ENCODE measurements at places on chromosomes 3 and 15.

DNA sequence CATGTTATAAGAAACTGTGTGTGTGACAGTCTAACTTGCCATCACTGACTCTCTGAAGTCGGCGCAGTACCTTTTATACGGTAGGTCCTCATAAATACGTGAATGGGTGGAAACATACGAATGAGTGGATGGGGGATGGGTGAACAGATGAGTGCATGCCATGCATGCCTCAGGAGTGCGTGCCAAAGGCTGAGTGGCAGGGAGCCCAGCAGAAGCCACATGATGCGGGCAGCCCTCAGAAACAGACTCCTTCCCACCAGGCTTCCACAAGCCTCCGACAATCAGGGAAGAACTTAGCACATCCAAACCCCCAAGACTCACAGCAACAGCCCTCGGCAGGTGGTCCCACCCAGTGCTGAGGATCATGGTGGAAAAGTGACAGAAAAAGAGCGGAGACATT, 16.7 kb downstream of the HCN4 start:
- DNase-seq: no peak

DNA sequence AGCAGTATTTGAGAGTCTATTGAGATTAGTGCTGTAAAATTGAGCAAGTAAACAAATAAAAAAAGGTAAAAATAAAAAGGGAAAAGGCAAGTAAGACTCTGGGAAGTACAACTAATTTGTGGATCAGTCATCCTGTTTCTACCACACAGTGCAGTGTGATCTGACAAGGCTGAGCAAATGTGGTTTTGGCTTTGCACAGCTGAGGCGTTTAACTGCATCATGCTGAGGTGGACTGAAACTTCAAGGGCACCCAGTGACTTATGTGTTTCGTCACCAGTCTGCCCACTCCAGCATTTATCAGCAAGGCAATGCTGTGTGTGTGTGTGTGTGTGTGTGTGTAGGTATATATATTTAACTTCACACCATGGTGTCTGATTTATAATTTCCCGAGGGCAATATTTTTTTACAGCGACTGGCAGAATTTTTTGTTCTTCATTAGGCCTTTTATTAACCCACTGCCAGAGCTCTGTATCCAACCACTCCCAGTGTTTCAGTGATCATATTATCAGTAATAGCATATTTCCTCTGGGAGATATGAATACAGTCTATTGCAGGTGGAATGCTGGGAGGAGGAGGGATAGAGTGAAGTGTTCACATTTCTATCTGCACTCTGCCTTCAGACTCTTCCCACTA, 131.5 kb upstream of the SATB1 start:
- DNase-seq: peak; percentile 26

DNA sequence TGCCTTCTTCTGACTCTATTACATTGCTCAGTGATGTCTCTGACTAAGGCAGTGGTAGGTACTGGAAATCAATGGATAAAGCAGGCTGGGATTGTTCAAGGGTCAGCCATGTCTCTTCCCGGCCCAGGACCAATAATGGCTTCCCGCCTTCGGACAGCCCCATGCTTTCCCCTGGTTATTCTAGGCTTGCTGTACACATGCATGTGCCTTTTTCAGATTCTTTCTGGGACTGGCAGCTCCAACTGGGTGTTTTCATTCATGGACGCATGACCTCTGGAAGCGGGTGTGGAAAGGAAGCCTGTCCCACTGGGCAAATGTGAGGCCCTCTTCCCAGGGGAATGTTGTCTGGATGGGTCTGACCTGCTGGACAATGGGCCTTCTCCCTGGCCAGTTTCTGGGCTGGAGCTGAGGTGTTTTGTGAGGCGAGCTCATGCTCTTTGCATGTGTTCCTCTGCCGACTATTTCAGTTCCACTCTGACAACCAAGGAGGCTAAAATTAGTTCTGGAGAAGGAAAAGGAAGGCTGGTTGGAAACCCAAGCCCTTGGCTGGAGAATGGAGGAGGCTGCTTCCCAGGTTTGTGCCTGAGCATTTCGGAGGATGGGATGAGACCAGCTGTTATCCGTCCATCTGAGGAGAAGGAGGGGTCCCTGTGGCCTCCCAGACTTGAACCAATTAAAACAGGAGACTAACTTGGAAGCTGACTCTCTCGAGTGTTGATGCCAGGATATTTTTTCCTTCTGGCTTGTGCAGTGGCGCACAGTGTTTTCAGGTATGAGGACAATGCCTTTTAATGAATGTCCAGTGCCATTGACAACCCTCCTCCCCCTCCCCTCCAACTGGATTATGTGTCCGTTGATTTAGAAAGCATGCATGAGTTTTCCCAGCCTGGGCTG, 6.9 kb downstream of the ACVR2B start:
- no peak for DNase-seq

DNA sequence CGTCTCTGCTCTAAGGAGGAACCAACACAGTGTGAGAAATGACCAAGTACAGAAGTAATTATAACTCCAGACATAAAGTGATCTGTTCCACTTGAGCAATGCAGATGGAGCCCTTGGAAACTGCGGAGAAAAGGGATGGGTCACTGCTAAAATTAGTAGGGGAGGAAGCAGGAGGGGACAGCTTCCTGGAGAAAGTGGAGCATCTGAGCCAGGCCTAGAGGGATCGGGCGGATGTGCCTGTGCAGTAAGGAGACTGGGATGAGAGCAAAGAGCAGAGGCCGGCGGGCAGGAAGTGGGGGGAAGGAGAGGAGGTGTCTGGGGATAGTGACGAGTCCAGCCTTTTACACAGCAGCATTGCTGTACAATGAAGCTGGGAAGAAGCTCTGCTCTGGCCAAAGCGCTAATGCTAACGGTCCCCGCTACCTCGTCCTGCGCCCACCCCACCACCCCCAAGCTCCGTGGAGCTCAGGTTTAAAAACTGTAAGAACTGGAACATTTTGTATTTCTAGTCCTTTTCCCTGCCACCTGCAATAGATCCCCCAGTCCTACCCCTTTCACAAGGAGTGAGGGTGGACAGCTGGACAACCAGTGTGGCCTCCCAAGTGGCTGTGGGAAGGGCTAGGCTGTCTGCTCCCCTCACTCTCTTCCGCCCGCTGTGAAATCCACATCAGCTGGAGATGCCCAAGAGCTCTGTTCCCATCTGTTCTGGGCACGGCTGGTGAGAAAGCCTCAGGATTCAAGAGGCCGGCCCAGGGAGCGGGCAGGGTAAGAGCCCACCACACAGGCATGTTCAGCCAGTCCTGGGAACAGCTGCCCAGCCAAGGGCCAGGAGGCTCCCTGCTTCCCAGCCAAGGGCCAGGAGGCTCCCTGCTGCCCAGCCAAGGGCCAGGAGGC, 53.0 kb upstream of the HES1 start:
- DNase-seq: no peak

DNA sequence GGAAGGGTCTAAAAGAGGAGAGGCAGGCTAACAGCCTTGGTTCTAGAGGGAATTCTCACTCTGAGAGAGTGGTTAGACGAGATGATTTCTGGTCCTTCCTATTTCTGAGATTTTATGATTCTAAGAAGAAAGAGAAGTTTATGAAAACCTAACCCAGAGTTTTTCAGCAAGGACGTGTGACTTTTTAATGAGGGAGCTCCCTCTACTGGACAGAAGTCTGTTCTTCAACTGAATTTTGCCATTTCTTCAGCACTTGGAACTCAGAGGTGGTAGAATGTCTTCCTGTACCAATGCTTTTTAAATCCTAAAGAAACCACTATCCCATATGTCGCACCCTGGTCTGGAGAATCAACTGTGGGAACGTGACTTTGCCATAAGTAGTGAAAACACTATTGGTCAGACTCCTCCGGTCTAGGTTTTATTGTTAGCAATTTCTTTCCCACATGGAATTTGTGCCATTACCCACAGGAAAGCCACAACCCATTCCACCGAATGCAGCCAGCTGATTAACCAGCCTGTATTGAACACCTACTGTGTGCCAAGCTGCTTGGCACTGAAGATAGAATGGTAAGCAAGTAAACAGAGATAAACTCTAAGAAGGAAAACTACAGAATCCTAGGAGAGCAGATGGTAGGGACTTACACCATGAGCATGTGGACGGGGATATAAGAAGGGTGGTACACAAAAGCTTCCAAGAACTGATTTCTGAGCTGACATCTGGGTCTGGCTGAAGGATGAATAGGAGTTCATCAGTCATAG, 199.5 kb upstream of the LMCD1 start:
- no peak for DNase-seq

GRCh38 chr3:191473661-191474198, 12.8 kb downstream of the PYDC2 start:
- DNase-seq: no peak

- DNase-seq: no peak
These were observed 13.9 kb upstream of the GPR171 start for GRCh38 chr3:151216641-151217607.

All from GM06990 (cell line).